RCC 7860 (cell line): ENCODE measurements at places on chromosomes 4 and X.

GRCh38 chr4:1246901-1247863 lies 1.7 kb downstream of the CTBP1 start:
- no peak for DNase-seq

- DNase-seq, result no peak
These were observed 6.8 kb upstream of the MOB1B start for GRCh38 chr4:70895405-70895804.

DNA sequence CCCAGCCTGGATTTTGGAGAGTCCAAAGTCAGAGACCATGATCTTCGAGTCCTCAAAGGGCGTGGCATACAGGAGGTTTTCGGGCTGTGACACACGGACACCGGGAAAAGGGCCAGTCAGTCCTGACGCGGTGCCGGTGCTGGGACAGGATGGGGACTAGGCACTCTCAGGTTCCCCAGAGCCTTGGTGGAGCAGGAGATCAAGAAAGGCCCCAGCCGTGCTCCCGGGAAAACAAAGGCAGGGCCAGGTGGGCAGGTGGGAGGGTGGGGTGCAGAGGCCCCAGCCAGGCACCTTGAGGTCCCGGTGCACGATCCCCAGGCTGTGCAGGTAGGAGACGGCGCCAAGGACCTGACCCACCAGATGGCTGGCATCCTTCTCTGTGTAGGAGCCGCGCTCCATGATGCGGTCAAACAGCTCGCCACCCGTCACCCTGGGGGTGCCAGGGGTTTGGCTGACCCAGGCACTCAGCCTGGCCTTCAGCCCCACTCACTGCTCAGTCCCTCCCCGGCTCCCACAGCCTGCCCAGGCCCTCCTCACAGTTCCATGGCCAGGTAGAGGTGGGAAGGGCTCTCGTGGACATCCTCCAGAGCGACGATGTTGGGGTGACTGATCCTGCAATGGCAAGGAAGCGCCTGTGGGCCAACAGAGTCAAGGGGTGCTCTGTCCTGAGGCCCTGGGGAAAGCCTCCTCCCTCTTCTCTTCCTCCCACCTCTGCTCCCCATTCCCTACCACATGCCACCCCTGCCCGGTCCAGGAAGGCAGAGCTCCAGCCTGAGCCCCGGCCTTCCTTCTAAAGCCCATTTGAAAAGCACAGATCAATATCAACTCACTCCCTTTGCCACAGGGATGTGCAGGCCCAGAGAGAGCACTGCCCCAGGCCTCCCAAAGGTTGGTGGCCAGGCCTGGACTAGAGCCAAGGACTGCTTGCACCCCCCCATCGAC lies 1.8 kb downstream of the PNCK start:
- DNase-seq, result no peak

- DNase-seq, result no peak
These were observed 297.5 kb upstream of the DCAF8L1 start for GRCh38 chrX:28278726-28279125.

GRCh38 chr4:42018451-42018850 lies 28.1 kb downstream of the SLC30A9 start:
- DNase-seq, result no peak
